ENCODE measurements at places on chromosomes 6 and 20.
A peak's percentile ranks its signal among the peaks of the same experiment; 100 is the strongest.

DNA sequence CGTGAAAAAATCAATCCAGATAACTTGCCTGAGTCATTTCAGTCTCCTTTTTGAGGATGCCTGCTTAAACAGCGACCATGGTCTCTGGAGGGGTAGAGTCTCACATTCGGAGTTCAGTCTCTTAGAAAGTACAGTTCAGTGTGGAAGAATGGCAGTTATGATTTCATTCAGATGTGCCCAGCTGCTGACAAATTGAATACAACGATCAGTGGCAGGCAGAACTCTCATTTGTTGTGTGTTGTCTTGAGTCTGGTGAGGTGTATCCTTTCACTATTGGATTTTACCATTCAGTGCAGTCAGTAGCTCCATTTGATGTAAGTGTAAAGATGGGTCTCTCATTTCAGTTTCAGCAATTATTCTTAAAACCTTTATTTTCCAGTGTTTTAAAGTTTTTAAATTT, 639 bp upstream of the TULP4 start:
- no peak for DNase-seq

DNA sequence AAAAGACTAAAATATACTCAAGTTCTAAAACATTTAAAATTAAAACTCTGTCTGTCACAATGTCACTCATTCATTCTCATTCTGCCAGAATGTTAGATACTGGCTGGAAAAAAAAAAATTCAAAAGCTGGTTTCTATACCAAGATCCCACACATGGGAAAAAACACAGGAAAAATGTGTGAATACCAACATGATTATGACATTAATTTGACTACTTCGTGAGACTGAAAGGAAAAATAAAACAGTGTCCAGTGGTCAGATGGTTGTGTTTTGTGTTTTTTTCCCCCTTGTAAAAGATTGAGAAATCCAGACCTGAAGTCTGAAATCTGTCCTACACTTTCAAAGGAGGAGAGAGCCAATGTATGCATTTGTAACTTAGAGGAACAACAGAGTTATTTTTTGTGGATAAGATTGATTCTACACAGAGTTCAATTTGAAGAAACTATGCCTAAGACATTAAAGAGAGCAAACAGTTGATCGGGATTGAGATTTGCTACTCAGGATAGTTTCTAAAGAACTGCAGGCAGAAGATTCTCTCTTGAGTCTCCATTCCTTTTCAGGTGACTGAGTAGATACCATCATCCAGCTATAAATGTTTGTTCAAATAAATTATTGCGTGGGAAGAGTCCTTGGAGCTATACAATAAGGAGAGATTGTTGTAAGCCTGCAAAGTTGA, 39.2 kb upstream of the TXLNB start:
- no peak for DNase-seq

DNA sequence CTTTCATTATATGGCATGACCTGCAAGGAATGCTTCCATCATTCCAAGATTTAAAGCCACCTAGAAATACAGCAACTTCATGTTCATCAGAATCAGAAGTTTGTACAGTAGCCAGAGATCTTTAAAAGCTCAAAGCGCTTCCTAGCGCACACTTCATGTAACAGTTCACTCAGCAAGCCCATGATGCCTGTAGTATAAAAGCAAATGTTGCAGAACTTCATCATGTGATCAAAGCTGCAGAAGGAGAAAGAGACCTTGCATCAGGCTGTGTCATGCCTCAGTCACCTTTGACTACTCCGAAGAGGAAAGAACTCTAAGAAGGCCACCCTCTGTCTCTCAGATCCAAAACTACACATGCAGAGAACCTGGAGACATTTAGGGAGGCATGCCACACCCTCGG, 78.5 kb downstream of the AGPAT4 start:
- DNase-seq = no peak

DNA sequence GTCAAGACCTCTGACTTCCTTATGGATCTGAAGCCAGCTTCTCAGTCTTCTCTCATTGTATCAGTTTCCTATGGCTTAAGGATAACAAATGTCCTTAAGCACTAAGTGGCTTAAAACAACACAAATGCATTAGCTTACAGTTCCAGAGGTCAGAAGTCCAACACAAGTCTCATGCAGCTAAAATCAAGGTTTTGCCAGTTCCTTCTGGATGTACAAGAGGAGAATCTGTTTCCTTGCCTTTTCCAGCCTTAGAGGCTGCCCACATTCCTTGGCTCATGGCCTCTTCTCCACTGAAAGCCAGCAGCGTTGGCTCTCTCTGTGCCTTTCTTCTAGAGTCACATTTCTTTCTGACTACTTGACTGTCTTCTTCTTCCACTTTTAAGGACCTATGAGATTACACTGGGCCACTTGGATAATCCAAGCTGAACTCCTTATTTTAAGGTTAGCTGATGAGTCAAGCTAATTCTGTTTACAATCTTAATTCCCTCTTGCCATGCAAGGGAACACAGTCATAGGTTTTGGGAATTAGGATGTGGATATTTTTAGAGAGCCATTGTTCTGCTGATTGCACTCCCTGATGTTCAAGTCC, 179.0 kb downstream of the BCAS1 start:
- DNase-seq = no peak

DNA sequence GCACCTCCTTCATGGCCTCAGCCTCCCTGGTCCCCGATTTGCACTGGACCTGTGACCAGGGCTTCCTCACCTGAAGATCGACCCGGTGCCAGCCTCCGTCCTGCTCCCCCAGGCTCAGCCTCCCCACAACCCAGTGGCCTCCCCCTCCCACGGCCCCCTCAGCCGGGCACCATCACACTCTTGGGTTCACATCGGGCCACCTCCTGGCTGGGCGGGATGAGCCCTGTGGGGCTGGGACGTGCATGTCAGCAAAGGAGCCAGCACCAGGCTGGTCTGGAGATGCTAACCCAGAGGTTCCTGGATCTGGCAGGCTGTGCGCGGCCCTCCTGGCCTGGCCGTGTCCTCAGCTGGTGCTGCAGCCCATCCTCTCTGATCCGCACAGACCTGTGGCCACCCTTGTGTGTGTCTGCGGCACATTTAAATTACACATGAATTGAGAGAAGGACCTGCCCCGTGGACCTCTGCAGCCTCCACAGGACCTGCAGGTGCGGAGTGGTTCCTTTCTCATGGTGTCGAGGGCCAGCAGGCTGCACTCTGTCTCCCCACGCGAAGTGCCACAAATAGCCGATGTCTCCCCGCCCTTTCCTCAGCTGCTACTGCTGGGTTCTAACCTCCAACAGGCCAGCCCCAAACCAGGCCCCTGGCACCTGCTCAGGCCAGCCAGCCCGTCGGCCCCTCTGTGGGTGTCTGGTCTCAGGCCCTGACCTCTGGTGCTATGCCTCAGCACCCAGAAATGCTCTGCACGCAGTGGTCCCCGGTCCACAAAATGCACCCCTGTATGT, 237.5 kb downstream of the ERMARD start:
- no peak for DNase-seq

DNA sequence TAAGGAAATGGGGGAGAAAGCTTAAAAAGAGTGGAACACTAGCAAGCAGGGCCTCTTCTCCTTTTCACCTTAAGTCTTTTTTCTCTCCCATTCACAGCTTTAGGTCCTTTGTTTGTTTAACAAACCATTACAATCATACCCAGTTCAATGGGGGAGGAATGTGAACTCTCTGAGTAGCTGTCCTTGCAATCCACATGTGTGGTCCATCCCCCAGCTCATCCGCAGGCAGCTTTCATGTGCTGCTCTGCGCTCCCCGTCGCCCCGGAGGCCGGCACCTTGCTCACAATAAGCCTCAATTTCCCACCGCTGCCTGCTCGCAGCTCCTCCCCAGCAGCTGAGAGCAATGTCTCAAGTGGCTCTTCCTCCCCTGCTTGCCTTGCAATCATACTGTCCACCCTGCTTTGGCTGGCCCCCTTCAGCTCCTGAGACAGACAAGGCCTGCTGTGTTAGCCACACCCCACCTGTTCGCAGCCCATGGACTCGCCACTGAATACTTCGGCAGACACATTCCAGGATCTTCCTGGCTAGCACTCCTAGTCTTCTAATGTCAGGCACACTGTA, 49.1 kb downstream of the PLAGL1 start:
- no peak for DNase-seq

GRCh38 chr6:18412068-18412467, 24.9 kb downstream of the RNF144B start:
- no peak for DNase-seq

GRCh38 chr6:56772737-56773184, 130.1 kb upstream of the DST start:
- DNase-seq = peak; percentile 80

- no peak for DNase-seq
These were observed 175.7 kb downstream of the DLL1 start for GRCh38 chr6:170114956-170115855.

DNA sequence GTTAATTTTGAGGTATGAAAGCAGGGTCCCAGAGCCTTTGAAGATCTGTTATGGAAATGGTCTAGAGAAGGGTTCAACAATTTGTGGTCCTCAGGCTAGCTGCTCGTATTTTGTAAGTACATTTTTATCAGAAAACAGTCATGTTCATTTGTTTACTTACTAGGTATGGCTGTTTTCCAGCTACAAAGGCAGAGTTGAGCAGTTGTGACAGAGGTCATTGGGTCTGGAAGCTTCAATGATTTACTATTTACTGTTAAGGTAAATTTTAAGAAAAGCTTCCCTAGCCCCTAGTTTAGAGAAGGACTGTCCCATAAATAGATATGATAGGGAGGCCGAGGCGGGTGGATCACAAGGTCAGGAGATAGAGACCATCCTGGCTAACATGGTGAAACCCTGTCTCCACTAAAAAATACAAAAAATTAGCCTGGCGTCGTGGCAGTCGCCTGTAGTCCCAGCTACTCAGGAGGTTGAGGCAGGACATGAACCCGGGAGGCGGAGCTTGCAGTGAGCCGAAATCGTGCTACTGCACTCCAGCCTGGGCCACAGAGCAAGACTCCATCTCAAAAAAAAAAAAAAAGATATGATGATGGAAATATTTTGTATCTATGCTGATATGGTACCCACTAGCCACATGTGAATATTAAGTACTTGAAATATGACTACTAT, 538.4 kb upstream of the CITED2 start:
- no peak for DNase-seq

DNA sequence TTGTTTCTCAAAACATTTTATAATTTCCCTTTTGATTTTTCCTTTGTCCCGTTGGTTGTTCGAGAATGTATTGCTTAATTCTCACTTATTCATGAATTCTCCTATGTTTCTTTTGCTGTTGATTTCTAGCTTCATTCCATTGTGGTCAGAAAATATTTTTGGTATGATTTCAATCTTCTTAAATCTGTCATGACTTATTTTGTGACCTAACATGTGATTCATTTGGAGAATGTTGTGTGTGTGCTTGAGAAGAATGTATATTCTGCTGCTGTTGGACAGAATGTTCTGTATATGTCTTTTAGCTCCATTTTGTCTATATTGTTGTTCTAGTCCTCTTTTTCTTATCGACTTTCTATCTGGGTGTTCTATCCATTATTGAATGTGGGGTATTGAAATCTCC, 286.2 kb upstream of the RNF217 start:
- peak; percentile 72 for DNase-seq

GRCh38 chr20:41063442-41063841, 34.8 kb downstream of the TOP1 start:
- no peak for DNase-seq

- no peak for DNase-seq
These were observed 30.2 kb upstream of the CST7 start for GRCh38 chr20:24918579-24919566.

DNA sequence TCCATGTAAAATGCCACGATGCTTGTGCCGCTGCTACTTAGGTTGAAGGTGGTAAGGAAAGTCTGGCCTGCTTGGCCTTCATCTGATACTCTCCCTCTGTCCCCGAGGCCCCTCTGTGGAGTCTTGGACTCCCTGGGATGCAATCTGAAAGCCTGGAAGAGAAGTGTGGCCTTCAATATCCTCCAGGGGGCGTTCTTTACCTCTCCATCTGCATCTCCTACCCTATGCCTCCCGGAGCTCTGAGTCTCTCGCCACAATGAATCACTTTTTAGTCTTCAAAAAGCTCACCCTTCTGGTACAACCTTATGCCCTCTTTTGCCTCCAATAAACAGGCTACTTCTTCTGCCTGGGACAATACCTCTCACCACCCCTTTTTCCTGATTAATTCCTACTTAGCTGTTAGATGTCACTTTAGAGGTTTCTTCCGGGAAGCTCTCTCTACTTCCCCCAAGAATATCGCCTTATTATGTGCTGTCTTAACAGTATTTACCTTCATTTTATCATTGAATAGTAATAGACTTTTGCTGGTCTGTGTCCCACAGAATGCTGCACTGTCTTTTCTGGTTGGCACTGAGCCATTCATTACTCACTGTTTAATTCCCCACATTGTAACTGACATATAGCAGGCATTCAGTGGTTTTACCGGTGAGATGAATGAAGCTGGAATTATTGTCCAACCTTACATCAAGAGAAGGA, 13.9 kb upstream of the ATG5 start:
- peak; percentile 84 for DNase-seq

Data from EL (cell line).